ENCODE measurements at places on chromosomes 13 and 19.

GRCh38 chr13:74171641-74172040 is 37.4 kb upstream of the KLF12 start:
- no peak for DNase-seq

- no peak for DNase-seq
Measured at GRCh38 chr19:30089086-30089665, 147.1 kb downstream of the URI1 start.

DNA sequence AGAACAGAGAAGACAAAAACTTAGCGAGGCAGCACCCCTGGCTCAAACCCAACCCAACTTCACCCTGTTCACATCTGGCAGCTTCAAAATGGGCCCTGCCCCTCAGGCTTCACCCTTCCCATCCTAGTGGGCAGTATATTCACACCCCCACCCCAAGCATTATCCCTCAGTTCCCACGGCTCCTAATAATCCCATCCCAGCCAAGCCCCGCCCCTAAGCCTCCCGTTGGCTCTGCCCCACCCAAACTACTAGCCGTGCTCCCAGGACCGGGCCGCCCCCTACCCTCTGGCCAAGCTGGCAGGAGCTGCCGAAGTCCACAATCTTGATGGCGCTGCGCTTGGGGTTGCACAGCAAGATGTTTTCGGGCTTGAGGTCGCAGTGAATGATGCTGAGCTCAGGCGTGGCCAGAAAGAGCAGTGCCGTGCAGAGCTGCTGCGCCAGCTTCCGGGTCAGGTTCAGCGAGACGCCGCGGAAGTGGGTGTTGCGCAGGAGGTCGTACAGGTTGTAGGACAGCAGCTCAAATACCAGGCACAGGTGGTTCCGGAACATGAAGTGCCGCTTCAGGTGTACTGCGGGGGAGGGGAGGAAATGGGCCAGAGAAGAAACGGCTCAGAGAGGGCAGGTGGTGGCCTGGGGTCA is 5.8 kb downstream of the DYRK1B start:
- DNase-seq, result no peak

DNA sequence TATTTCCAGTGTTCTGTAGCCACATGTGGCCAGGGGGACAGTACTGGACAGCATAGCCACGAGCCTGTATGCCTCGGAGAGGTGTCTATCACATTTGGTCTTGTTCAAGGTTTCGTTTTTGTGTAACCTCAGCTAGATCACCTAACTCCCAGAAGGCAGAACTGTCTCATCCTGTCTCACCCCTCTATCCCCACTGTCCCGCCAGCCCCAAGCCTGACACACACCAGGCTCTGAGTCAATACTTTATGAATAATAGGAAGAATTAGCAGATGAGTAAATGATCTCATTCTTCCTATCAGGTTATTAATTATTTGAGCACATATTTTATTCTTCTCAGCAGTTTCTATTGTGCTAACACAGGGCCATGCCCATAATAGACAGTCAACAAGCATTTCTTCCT is 132.2 kb downstream of the NUFIP1 start:
- peak; percentile 75 for DNase-seq

- no peak for DNase-seq
Measured at GRCh38 chr13:48401480-48401879, 11.4 kb downstream of the LPAR6 start.

- no peak for DNase-seq
Measured at GRCh38 chr19:49924004-49924880, 4.8 kb upstream of the ATF5 start.

- no peak for DNase-seq
Measured at GRCh38 chr19:36152352-36153091, at the start of gene COX7A1. Gene COX7A1, minus strand, starts transcription at chr19:36152447. Its CDS starts 40 bp downstream, at chr19:36152407.

GRCh38 chr13:36352350-36352749 is 6.2 kb upstream of the SPART start:
- peak; percentile 11 for DNase-seq

DNA sequence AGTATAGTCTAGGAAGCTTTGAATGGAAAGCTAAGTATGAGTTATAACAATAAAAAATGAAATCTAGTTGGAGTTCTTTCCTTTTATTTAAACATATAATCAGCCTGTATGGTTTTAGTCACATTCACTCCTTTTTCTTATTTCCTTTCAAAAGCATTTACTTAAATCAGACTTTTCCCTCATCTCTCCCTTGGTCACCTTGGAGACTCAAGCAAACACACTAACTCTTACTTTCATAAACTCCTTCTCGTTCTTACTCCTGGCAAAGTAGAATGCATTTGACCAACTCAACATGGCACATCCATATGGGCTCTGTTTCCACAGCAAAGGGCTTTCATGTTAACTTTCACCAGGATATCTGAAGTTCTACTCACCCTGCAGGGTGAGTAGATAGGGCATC is 400.0 kb downstream of the LMO7 start:
- DNase-seq, result no peak

DNA sequence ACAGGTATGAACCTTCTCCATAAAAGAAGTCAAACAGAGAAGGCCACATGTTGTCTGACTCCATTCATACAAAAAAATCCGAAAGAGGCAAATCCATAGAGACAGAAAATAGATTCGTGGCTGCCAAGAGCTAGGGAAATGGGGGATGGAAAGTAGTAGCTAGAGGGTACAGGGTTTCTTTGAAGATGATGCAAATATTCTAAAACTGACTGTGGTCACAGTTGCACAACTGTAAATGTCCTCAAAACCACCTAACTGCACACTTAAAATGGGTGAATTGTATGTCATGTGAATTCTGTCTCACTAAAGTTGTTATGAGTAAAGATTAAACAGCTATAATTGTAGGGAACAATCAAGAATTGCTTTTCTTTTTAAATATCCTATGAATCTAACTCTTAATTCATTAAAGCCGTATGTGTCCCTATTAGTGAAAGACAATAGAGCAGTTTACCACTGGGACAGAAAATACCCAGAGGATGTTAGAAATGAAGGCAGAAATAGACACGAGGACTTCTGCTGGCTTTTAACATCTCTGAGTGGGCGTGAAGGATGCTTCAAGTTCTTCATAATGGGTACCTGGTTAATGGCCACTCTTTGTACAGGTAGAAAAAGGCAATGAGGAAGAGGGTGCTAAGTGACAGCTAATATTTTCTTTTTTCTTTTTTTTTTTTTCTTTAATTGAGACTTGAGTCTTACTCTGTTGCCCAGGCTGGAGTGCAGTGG is 21.2 kb downstream of the INSR start:
- DNase-seq, result no peak

DNA sequence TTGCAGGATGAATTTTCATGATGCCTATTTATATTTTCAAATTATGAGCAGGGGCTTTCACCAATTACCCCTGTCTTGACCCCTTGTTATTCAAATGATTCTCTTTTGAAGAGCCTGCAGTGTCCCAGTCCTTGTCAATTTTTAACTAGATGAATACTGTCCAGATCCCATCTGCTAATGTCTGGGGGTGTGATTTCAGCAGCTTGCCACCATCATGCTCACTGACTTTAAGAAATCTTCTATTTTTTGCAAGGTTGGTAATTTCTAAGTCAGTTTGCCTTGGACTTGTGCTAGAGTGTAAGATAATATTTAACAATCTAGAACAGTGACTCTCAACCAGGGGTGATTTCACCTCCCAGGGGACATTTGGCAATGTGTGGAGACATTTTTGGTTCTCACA is 106.0 kb downstream of the CACNA1A start:
- no peak for DNase-seq
